ENCODE measurements at places on chromosomes 16 and 17. TPM values are rescaled to one million over a fixed set of nuclear protein-coding genes. Genes with fewer than 3 reads are reported as not detected.

The MCRIP2 gene
- 60.3 TPM for total RNA-seq

The DNAAF8 gene
- total RNA-seq, result 0.10 TPM

The PPP1R1B gene
- total RNA-seq, result not detected

The HSF4 gene
- total RNA-seq, result 9.3 TPM

The PRSS36 gene
- not detected for total RNA-seq

The ITGAE gene
- total RNA-seq, result 29.8 TPM

The BTBD17 gene
- not detected for total RNA-seq

The CLEC18A gene
- 0.14 TPM for total RNA-seq

The ABCA10 gene
- total RNA-seq, result 0.41 TPM

DNA sequence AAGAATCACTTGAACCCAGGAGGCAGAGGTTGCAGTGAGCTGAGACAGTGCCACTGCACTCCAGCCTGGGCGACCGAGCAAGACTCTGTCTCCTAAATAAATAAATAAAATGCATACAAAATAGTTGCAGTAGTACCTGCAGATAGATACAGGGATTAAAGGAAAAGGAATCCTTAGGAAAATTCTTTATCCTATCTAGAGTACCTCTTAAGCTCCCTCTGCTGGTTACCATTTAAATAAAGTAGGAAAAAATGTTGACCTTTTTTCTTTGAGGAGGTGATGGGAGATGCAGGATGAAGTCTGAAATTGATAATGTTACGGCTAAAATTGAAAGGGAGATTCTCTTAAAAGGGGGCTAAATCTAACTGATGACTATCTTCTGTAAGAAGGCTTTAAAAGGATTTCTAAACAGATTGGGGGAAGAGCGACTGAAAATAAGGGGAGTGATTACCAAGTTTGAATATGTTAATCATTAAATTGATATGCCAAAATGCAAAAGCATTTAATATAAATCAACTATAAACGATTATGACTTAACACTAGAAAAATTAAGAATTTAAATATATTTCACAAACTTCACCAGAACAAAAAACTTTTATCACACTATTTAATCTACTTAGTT lies 29.4 kb downstream of the C16orf87 start:
- H3K27ac ChIP-seq, result no peak overlapping the region
- no peak overlapping the region for H3K4me3 ChIP-seq
- H3K27me3 ChIP-seq, result no peaks in the 10 kb centered on the region

DNA sequence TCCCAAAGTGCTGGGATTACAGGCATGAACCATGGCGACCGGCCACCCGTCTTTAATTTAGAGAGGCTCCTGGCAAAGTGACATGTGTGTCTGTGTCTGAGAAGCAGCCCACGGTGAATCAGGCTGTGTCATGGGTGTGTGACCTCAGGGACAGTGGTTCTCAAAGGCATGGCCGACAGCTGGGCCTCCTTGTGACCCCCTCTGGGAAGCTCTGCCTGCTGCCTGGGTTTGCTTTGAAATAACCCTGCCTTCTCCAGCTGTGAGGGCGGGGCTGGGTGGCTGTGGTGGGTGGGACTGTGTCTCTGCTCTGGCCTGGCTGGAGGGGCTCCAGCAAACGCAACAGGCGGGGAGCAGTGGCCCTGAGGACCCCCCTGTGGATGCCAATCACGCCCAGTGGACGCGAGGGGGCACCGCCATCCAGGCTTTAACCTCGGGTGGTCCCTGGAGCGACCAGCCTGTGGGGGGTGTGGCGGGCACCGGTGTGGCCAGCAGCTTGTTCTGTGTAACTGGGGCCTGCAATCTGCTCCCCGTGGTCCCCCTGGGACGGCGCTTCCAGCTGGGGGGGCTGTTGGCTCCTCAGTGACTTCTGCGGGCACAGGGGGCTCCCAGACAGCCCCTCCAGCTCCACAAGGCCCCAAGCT lies 8.8 kb upstream of the APRT start:
- H3K4me3 ChIP-seq, result no peak overlapping the region
- no peaks in the 10 kb centered on the region for H3K4me1 ChIP-seq
- no peaks in the 10 kb centered on the region for H3K36me3 ChIP-seq
- H3K27ac ChIP-seq, result no peak overlapping the region

GRCh38 chr16:51723036-51723724 lies 572.1 kb upstream of the SALL1 start:
- H3K4me3 ChIP-seq, result no peak overlapping the region
- H3K27me3 ChIP-seq, result peaks cover 3% of the 10 kb centered on the region
- no peaks in the 10 kb centered on the region for H3K4me1 ChIP-seq
- H3K36me3 ChIP-seq, result no peaks in the 10 kb centered on the region
- DNase-seq, result no peak

DNA sequence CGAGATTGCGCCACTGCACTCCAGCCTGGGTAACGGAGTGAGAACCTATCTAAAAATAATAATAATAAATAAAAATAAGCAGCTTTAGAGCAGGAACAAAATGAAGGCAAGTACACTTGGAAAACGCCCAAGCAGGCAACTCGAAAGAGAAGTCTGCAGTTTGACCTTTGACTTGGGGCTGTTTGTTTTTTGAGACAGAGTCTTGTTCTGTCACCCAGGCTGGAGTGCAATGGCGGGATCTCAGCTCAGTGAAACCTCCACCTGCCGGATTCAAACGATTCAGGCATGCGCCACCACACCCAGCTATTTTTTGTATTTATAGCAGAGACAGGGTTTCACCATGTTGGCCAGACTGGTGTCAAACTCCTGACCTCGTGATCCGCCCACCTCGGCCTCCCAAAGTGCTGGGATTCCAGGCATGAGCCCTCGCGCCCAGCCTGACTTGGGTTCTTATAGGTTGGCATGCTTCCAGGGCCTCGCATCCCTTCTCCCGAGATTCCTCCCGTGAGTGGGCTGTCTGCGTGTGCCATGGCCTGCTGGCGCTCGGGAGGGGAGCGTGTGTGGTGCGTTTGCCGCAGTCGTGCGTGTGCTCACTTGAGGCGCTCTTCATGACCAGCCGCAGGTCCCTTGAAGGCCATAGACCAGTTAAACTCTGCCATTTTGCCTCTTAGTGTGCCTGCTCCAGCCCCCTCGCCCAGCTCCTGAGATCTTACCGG lies 18.4 kb upstream of the UBE2I start:
- H3K27me3 ChIP-seq, result peaks cover 71% of the 10 kb centered on the region
- peaks cover 3% of the 10 kb centered on the region for H3K4me1 ChIP-seq
- H3K4me3 ChIP-seq, result no peak overlapping the region
- H3K36me3 ChIP-seq, result no peaks in the 10 kb centered on the region

GRCh38 chr16:19751478-19752385 lies 33.7 kb downstream of the IQCK start:
- H3K27me3 ChIP-seq, result no peaks in the 10 kb centered on the region
- H3K27ac ChIP-seq, result no peak overlapping the region
- H3K36me3 ChIP-seq, result no peaks in the 10 kb centered on the region

DNA sequence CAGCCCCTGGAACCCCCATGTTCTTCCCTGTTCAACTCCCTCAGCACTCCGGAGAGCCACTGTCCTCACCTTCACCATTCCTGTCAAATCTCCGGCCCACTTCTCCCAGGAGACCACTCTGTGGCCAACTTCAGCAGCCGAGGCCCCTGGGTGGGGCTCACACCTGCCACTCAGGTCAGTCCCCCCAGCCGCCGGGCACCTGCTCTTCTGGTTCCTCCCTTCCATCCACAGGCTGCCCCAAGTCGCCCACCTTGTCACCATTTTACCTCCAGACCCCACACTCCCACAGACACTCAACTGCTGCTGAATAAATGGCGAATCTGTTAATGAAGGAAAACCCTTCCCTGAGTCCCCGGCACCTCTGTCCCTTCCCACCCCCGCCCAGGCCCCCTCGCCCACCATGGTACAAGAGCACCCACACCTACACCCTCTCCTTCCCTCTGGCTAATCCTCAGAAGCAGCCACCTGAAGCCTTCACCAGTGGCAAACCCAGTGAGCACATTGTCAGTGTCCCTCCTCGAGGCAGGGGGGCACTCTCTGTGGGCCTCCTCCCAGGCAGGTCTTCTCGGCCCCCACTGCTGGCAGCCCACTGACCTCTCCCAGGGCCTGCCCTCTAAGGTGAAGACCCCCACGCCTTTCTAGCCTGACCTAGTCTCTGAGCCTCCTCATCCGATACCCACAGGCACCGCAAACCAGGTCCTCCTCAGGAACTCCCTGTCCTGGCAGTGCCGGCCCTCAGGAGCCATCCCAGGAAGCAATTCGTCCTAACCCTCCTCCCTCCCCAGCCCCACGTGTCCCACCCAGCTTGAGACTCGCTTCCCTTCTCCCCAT lies 8.2 kb downstream of the CANT1 start:
- H3K27me3 ChIP-seq, result no peaks in the 10 kb centered on the region
- no peak overlapping the region for H3K4me3 ChIP-seq
- peaks cover 4% of the 10 kb centered on the region for H3K36me3 ChIP-seq
- H3K27ac ChIP-seq, result peak overlapping the region; percentile 13

DNA sequence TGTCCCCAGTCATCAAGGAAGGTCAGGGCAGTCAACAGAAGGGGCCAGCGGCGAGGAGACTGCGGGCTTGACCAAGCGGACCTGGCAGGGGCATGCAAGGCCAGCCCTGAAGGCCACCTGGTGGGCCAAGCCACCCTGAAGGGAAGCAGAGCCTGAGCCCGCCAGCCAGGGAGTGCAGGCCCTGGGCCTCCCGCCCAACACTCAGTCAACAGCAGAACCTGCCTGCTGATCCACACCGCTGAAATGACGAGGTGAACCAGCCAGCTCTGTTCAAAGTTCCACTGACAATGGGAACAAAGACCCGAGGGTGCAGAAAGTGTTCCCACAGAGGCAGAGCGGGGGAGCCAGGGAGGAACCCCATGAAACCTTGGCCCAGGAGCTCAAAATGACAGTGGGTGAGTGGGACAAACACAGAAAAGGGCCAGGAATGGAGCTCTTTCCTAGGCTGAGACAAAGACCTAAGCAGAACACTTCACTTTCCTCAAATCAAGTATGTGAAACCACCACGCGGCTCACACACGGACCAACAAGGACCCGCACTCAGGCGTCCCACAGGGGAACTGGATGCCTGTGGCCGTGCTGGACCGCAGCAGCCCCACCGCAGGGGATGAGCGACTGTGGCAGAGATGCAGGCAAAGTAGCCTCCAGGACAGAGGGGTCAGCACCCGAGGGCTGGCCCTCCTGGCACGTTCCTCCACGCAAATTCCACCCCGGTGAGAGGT lies 12.0 kb downstream of the AXIN1 start:
- no peak overlapping the region for H3K27ac ChIP-seq
- H3K4me3 ChIP-seq, result no peak overlapping the region
- peaks cover 29% of the 10 kb centered on the region for H3K36me3 ChIP-seq

DNA sequence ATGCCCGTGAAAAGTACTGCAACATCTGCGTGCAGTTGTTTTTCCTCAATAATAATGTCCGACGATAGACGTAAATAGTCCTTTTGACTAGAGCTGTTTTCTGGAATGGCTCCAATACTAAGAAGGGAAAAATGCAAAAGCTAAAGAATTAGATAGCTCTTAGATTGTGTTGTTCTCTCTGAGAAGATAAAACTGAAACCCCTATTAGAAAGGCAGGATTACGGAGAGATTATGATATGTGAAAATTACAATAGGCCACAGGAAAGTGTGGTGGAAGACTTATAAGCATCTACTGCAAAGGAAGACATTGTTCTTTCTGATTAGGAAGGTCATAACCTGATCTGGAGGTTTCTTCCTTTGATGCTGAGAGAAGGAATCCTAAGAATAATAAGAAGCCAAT lies 33.5 kb upstream of the KCNJ16 start:
- no peaks in the 10 kb centered on the region for H3K27me3 ChIP-seq
- DNase-seq, result no peak
- no peak overlapping the region for H3K4me3 ChIP-seq
- no peaks in the 10 kb centered on the region for H3K36me3 ChIP-seq
- H3K27ac ChIP-seq, result no peak overlapping the region

DNA sequence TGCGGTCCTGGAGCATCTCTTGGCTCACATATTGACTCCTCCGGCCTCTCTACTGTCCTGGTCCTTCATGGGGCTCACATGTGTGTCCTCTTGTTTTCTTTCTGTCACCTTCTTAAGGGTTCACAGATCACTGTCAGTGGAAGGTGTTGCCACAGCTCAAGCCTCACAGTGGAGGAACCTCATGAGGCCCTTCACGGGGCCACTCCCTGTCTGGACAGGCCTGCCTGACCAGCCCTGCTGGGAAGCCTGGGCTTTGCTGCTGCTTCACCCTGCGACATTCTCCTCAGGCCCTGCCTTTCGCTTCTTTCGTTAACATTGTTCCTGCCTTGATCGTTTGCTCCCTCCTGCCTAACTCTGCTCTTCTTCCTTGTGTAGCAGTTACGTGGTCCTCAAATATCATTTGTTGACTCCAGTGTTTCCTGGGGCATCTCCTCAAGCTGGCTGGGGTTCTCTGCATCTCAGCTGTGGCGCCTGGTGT lies 55.9 kb downstream of the WDR45B start:
- H3K27me3 ChIP-seq, result no peaks in the 10 kb centered on the region
- H3K36me3 ChIP-seq, result peaks cover 25% of the 10 kb centered on the region
- H3K4me1 ChIP-seq, result peaks cover 40% of the 10 kb centered on the region
- peak overlapping the region; percentile 78 for H3K4me3 ChIP-seq
- H3K27ac ChIP-seq, result peak overlapping the region; percentile 64

DNA sequence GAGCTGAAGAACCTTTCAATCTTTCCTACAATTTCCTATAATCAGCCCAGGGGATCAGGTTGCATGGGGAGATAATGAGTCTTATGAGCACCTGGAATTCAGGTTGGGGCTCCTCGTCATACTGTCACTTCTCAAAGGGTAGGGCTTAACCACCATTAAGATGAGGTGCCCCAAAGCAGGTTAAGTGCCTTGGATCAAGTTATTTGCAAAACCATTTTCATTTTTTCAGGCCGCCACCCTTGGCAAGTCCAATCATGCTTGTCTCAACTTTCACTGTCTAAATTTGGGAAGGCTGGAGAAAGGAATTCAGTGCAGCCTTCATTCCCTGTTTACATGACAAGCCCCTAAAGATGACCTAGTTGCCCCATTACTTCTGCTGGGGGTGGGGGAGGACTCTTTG lies 44.9 kb upstream of the TANGO6 start:
- no peaks in the 10 kb centered on the region for H3K27me3 ChIP-seq
- H3K27ac ChIP-seq, result no peak overlapping the region
- no peaks in the 10 kb centered on the region for H3K4me1 ChIP-seq
- no peaks in the 10 kb centered on the region for H3K36me3 ChIP-seq

DNA sequence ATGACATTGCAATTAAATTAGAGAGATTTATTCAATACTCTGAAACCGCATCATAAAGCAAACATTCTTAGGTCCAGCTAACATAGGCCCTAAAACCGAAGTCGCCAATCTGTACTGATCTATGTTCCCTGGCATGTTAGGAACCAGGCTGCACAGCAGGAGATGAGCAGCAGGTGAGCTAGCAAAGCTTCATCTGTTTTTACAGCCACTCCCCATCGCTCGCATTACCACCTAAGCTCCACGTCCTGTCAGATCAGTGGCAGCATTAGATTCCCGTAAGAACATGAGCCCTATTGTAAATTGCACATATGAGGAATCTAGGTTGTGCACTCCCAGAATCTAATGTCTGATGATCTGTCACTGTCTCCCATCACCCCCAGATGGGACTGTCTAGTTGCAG lies 91.5 kb downstream of the PARN start:
- H3K4me1 ChIP-seq, result peaks cover 2% of the 10 kb centered on the region
- no peak for DNase-seq
- H3K27me3 ChIP-seq, result no peaks in the 10 kb centered on the region
- H3K36me3 ChIP-seq, result peaks cover 28% of the 10 kb centered on the region
- no peak overlapping the region for H3K4me3 ChIP-seq
